ENCODE measurements at places on chromosomes 3 and 15.

GRCh38 chr3:149407898-149408297 is 30.4 kb upstream of the TM4SF1 start:
- no peak for DNase-seq

GRCh38 chr15:59887211-59887610 is 116.9 kb upstream of the FOXB1 start:
- DNase-seq, result no peak

DNA sequence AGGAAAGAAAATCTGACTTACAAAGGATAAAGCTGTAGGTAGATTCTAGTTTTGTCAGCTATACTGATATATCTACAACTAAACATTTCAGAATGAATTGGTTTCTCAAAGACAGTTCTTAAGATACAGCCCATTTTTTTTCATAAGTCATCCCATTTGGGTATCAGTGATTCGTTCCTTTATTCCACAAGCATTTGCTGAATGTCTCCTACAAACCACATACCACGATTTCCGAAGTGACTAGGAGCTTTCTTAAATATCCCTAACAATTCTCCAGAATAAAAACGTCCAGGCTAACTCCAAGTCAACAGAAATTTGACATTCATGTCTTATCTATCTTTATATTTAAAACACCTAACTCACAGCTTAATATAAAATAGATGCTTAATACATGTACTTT is 59.8 kb downstream of the TP53BP1 start:
- DNase-seq, result no peak

DNA sequence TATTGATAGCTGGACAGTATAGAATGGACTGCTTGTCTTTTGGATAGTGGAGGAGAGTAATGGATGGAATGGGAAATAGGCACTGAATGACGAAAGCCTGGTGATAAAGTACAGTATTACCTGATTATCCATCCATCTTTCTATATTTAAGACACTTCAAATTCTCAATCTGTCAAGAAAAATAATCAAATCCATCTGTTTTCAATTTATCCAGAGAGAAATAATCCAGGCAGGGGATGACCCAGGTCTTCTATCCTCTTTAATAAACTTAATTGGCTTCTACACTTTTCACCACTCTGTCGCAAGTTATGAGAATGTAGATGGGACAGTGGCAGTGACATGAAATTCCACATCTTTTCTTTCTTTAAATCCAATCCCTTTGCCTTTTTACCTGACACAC is 420.3 kb upstream of the PDZRN3 start:
- DNase-seq, result no peak
